Cortex of kidney (tissue), 1 donor: ENCODE measurements at places on chromosomes 4 and X.

- DNase-seq = no peak
Observed at GRCh38 chr4:121973816-121974215, 22.0 kb upstream of the TRPC3 start.

DNA sequence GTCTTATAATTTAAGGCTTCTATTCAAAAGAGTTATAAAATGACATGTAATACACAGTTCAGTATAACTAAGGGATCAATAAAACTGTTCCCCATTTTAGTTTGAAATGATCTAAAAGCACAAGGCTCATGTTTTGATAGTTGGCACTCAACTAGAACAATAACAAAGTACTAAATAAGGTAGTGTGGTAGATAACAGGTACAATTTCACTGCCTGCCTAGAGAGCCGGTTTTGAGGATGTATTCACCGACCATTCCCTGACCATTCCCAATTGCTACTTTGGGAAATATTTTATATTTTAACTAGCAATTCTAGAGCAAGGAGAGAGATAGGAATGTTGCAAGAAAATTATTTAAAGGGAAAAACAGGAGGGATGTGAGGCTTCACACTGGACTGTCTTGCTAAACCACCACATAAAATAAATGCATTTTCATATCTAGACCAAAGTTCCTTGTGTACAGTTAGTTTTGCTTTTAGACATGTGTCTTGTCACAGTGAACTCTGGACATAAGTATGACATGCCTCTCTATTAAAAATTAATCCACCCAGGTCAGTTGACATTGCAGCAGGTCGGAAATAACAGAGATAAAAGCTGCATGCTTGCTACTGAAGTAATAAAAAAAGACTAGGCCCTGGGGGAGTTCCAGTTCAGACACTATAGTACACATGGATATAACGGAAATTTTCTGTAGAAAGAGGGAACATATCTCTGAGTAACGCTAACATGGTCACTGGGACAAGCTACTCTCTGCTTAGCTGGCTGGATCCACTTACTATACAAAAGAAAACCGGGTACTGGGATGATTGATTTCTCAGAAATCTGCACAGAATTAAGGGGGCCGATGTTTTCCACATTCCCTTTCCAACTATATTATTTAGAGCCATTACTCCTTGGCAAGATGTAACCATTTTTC, 56.3 kb upstream of the NAP1L5 start:
- no peak for DNase-seq

DNA sequence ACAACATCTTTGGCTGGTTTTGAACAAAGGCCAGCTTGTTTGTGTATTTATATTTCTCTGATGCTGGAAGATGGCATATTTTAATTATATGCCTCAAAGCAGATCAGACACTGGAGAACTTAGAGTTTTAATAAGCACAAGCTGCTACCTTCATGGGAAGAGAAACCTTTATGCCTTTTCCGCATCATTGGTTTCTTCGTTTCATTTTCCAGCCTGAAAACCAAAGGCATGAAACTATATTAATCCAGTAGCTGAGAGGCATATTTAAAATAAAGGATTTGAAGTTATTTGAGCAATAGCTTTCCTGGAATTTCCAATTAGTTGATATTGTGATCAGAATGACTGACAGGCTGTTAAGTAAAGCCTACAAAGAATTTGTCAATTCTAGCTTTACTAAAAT, 141.0 kb downstream of the ARHGAP24 start:
- no peak for DNase-seq

DNA sequence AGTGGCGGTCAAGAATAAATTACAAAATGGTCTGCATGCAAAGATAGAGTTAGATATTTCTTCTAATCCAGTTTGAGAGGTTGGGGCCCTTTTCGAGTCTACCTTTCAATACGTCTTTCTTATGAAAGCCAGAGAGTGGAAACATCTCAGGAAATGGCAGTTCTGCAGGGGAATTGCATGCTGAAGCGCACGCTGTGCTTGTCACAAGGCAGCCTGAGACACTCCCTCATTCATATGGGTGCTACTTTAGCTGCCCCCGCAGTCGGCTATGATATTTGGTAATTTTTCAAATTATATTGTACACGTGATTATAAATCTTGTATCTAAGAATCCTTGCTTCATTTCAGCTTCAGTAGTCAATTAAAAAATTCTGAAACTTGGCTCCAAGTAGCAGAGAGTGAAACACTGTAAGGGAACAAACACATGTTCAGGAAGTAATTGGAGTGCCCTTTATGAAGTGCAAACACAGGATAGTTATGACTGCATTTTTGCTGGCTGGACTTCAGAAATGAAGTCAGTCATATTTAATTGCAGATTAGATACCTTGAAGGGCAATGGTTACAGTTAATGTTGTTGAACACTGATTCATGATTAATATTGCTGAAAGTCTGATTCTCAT, 145.5 kb upstream of the NAP1L5 start:
- DNase-seq = no peak

DNA sequence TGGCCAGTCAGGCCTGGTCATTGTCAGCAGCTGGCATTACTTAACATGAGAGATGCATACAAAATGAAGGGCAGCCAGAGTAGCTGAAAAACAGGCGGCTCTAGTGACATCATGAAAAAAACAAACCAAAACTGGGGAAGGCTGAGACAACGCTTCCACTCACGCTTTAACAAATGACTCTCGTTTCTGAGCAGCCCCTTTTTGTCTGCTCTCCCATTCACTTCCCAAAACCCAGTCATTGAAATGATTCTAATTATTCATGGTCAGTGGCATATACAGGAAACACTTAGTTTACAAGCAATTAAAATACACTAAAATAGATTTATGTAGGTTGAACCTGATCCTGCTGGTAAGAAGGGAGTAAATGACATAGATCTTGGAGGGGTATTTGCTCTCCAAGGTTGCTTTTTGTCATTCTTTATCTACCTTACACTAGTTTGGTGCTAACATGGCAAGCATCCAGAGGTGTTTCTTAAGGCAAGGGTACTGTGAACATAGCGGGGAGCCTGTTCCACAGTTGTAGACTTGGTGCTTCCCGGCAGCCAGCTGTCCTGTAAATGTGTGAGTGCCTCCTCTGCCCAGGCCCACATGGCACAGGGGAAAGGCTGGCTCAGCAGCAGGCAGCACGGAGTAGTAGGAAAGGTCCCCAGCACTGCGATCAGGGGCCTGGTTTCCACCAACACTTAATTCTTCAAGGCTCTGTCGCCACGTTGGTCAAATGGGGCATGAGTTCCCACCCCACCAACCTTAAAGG, 61.2 kb upstream of the CITED1 start:
- DNase-seq = no peak

- DNase-seq = no peak
Observed at GRCh38 chr4:51942108-51942832, 77.9 kb downstream of the LRRC66 start.

DNA sequence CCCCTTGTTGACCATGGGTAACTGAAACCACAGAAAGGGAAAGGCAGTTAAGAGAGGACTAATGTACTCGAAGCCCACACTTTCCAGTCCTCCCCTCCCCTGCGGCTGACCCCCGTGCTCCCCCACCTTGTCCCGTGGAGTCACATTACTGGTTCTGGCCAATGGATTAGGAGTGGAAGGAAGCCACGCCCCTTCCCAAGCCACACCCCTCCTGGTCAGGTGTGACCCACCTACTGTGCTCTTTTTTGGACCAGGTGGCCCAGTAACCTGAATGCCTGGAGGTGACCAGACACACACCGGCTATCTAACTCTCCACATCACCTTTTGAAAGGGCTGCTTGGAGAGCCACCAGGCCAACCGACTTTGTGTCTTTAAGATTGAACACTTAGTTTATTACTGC, 109.3 kb upstream of the MSX1 start:
- DNase-seq = no peak

DNA sequence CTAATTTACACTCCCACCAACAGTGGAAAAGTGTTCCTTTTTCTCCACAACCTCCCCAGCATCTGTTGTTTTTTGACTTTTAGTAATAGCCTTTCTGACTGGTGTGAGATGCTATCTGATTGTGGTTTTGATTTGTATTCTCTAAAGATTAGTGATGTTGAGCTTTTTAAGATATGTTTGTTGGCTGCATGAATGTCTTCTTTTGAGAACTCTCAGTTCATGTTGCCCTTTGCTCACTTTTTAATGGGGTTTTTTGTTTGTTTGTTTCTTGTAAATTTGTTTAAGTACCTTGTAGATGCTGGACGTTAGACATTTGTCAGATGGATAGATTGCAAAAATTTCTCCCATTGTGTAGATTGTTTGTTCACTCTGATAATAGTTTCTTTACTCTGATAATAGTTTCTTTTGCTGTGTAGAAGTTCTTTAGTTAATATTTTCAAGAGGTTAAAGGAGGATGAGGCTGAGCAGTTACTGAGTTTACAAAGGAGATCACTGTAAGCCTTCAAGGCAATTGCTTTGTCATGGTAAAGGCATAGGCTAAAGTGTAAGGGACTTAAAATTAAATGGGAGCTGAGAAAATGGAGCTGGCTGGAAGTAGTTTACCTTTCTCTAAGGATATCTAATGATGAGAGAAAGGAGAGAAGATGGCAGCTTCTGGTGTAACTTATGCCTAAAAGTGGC, 323.4 kb downstream of the PCDH7 start:
- no peak for DNase-seq

DNA sequence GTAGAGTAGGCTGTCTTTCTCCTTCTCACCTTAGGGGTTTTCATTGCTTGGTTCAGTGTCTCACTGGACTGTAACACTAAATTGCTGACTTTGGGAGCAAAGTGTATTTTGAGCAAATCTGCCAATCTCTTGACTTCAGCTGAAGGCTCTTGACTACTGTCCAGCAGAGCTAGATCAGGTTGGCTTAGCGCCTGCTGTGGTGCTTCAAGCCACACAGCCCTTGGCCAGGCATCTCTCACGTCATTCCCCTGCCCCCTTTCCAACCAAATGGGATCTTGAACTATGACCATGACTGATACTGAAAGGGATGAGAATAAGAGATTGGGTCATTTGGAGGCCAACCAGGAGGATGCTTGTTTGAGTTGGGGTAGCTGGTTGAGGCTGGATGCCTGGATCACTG, 4.8 kb downstream of the SLC16A2 start:
- no peak for DNase-seq

DNA sequence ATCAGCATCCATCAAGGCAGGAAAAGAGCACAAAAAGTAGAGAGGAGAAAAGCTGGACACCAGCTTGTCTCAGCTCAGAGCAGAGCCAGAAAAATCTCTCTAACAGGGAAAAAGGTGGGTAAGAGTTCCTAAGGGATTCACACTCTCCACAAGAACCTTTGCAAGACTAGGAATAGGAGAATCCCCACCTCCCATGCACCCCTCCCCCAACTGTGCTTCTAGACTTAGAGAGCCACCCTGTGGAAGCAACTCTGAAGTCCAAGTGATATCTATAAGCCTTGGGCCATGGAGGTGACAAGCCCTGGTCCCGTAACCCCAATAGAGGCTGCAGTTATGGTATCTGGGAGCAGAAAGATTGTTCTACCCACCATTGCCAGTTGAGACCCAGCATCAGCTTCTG, 267.6 kb upstream of the MTMR8 start:
- DNase-seq = no peak
